ENCODE measurements at places on chromosomes 6 and 20.

DNA sequence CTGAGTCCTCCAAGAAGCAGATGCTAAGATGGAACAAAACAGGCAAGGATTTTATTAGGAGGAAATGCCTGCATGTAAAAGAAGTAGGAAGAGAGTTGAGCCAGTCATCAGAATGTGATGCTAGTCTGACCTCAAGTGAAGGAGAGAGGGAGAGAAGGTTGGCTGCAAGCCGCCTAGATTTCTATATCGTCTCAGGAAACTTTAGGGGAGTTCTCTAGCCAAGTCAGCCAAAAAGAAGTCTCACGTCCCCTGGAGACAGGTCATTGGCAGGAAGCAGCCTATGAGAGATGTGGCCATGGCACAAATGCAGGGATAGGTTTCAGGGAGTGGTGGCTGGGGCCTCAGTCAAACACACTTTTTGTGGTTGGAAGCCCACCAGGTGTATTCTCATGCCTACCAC is 378.0 kb downstream of the CD109 start:
- DNase-seq: no peak

- DNase-seq: no peak
Measured at GRCh38 chr6:143323729-143324470, 126.6 kb downstream of the ADAT2 start.

DNA sequence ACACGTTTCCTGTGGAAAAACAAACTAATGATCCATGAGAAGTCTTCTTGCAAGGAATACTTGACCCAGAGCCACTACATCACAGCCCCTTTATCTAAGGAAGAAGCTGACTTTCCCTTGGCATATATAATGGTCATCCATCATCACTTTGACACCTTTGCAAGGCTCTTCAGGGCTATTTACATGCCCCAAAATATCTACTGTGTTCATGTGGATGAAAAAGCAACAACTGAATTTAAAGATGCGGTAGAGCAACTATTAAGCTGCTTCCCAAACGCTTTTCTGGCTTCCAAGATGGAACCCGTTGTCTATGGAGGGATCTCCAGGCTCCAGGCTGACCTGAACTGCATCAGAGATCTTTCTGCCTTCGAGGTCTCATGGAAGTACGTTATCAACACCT is 35.4 kb downstream of the GCNT2 start:
- no peak for DNase-seq

GRCh38 chr6:140970485-140970884 is 1162.2 kb upstream of the GJE1 start:
- no peak for DNase-seq

DNA sequence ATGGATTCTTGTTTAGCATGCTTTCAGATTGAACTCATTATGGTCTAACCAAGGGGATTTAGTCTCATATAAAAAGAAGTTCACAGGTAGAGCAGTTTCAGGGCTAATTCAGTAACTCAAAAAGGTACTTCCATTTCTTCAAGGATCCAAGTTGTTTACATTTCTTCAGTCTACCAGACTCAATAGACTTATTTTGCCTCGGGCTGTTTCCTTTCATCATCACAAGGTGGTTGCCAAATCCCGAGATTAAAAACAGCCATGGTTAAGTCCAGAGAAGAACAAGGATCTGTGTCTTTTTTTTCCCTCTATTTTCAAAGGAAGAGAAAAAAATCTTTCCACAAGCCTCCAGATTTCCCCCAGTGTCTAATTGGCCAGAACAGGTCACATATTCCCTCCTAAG is 69.8 kb upstream of the SNX9 start:
- no peak for DNase-seq

DNA sequence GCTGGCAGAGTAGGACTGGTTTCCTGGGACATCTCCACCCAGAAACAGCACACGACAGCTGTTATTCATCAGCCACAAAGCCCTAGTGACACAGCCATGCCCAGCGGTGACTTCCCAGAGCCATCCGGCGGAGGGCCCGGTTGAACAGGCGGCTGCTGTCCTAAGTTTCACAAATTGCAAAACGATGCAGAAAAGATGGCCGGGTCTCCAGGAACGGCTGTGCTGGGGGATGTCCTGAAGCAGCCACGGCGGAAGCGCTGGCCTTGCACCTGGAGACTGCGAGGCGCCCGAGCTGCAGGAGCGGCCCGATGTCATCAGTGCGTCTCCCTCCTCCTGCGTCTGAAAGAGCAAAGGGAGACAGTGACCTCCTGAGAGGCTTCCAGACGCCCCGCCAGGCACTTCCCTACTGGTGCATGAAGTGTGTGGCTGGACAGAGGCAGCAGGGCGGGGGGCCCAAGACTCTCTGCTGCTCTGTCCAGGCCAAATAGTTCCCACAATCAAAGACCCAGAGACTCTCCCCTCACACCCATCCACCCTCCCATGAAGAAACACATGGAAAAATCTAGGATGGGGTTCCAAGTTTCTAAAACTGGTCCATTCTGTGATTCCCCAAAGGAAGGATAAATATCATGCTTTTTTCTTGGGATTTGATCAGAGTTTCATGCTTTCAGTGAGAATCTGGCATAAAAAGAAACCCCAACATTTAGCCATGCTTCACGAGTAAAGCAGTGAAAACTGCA is 44.0 kb downstream of the SSR1 start:
- DNase-seq: no peak

DNA sequence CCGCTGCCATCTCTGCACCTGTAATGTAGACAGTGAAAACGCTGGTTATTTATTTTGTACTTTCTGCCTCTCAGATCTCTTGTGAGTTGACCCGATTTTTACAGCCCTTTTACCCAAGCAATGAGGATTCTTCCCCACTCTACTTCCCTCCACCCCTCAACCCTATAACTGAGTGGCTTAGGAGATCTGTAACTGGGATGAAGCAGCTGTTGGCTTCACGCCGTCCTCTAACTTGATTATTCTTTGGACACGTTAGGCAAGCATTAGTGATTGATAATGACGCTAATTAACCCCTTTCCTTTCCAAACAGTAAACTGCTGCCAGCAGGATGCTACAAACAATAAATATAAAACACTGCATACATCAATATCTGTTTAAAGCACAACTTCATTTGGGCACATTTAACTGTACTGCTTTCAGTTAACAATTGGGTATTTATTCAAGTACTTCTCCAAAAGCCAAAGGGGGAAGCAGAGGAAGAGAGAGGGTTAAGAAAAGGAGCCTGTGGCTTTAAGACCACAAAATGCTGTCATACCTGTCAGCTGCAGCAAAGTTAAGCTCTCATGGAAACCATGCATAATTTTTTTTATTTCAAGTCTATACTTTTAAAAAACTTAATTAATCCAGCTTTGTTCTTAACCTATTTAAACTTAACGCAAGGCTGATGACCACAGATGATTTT is 21.2 kb downstream of the TFAP2A start:
- DNase-seq: no peak

DNA sequence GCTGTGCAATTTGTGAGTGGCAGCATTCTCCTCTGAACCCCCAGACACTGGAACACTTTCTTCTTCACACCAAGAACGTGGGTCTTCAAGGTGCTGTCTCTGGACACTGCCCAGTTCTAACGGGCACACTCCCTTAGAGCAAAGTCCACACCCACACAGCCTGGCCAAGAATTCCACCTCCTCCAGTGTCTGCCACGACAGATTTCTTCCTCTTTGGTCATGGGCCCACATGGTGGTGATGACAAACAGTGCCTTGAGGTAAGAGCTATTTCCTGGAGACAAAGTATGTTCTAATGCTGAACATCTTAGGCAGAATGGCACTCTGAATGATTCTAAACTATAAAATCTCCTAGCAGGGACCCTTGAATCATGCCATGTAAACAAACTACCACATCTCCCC is 25.5 kb upstream of the SSTR4 start:
- no peak for DNase-seq

GRCh38 chr6:37306624-37307222 is 47.1 kb upstream of the RNF8 start:
- no peak for DNase-seq

- DNase-seq: no peak
Measured at GRCh38 chr20:64162239-64162910, 1.9 kb upstream of the MYT1 start.

- no peak for DNase-seq
Measured at GRCh38 chr20:5189917-5190316, 63.1 kb downstream of the CDS2 start.

DNA sequence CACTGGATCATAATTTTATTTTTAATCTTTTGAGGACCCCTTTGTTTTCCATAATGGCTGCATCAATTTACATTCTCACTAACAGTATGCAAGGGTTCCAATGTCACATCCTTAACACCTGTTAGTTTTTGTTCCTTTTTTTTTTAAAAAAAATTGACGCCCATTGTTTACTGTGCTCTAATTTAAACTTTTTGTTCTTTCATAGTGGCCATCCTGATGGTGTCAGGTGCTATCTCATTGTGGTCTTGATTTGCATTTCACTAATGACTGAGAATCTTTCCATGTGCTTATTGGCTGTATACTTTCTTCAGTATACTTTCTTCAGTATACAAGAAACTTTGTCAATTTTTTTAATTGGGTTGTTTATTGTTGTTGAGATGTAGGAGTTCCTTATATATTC is 347.0 kb downstream of the RNGTT start:
- DNase-seq: no peak

DNA sequence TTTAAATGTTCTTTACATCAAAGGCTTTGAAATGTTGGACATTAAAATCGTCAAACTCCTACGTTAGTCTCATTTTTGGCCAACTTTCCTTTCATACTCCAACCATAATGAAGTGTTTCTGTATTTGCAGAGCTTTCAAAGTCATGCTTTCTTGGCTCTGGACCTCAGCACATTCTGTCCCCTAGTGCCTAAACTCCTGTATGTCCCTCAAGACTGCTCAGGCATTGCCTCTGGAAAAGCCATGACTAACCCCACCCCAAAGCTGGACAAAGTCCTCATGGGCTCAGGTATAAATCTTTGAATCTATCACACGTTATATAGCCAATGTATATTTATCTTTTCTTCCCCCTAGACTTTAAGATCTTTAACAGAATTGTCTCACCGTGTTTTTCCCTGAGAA is 18.9 kb downstream of the IFNGR1 start:
- no peak for DNase-seq

DNA sequence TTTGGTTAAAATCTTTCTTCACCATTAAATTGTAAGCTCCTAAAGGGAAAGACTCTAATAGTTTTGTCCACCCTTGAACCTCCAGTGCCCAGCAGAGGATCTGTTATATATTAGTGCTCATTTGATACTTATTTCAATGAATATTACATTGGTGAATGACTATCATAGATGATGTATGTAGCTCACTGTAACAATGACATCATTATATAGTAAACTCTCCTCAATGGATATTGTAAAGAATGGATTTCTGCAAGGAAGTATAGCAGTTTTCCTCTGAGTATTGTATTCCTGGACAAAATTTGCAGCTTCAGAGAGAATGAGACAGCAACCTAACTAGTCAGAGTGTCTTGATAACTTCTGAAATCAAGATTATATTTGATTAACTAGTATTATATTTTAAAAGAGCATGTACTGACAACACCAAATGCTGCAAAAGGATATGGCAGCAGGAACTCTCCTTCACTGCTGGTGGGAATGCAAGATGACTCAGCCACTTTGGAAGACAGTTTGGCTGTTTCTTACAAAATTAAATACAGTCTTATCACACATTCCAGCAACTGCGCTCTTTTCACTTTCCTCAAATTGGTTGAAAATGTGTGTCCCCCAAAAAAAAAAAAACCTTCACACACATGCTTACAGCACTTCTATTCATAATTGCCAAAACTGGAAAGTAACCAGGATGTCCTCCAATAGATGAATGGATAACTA is 189.8 kb upstream of the OPRM1 start:
- no peak for DNase-seq

DNA sequence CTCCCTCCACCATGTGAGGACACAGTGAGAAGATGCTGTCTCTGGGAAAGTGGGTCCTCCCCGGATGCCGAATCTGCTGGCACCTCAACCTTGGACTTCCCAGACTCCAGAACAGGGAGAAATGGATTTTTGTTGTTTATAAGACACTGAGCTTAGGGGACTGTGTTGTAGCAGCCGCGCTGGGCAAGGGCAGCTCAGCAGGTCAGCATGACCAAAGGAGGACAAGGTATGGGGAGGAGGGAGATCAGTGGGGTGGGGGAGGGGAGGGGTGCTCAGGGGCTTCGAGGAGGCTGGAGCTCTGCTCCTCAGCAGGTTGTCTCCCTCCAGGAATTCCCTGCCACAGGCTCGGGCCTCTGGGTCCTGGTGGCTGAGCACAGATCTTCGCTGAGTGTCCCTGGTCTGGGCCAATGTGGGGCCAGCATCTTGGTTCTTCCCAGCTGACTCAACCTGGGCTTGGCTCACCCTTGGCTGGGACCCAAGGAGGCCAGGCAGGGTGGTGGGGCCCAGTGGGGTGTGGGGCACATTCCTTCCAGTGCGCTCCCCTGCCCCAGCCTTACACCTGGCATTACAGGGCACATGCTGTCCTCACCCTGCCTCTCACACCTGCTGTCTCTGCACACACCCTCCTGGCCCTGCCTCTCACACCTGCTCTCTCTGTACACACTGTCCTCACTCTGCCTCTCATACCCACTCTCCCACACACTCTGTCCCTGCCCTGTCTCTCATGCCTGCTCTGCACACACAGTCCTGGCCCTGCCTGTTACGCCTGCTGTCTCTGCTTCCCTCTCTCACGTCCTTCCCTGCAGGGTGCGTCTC is 107.3 kb downstream of the SYCP2 start:
- no peak for DNase-seq

DNA sequence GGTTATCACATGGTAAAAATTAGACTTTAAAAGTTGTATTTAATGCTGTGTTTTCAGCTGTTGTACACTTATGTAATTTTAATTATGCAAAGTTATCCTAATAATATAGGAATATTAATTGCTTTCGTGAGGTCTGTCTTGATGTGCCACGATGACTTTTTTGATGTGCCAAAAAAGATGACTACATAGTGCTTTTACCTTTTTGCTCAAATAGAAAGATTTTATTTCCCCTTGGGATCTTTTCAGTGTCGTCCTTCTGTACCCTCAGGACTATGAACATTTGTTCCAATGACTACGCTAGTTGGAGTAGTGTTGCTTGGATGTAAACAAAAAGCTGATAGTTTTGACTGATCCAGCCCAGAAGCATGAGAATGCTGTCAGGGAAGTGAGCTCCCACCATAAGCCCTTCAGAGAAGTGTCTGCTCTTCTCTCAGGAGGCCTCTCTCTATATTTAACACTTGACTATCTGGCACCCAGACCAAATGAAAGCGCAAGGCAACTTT is 1.2 kb upstream of the CD164 start:
- DNase-seq: no peak
